ENCODE measurements at places on chromosomes 12 and 14.
A peak's percentile ranks its signal among the peaks of the same experiment; 100 is the strongest.

DNA sequence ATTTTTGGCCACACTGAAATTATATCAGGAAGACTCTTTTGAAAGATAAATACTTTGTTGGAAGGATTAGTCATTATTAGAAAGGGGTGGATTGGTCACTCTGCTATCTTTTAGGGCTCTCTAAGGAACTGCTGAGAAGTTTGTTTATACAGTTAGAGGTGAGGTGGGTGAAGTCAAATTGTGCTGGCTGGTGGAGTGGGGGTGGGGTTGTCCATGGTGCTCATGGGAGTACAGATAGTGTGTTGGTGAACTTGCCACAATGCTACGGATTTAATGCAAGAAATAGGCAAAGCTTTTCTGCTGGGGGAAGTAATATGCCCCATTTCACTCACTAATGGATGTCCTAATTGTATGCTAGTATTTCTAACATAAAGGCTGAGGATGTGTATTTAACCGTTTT is 35.8 kb downstream of the SUSD6 start:
- DNase-seq = no peak

DNA sequence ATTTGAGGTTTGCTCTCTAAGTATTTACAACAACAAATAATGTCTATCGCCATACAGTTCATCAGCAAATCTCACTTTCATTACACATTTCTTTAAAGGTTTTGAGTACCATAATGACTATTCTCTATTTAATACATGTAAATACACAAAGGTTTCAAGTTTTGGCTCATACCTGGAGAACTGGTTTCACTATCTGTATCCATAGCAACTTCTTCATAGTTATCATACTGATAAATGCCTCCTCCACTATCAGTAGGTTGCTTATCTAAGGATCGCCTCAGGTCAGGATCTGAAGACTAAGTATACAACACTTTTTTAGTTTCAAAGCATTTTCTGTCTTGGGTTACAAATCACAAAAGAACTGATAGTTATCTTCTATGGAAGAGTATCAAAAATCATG is 21.4 kb downstream of the ZFC3H1 start:
- no peak for DNase-seq

GRCh38 chr12:4270831-4271716 is 2.5 kb upstream of the CCND2 start:
- DNase-seq = peak; percentile 38

- no peak for DNase-seq
These were observed 4.6 kb upstream of the POU6F1 start for GRCh38 chr12:51222461-51222860.

Measured in stimulated activated CD4-positive, alpha-beta T cell treated with anti-CD3 and anti-CD28 coated beads, TNF-alpha, amount 100 ng/mL, for 1 hour (primary cell).